ENCODE measurements at places on chromosomes 6 and 20. TPM values are rescaled to one million over a fixed set of nuclear protein-coding genes. Genes with fewer than 3 reads are reported as not detected.

DNA sequence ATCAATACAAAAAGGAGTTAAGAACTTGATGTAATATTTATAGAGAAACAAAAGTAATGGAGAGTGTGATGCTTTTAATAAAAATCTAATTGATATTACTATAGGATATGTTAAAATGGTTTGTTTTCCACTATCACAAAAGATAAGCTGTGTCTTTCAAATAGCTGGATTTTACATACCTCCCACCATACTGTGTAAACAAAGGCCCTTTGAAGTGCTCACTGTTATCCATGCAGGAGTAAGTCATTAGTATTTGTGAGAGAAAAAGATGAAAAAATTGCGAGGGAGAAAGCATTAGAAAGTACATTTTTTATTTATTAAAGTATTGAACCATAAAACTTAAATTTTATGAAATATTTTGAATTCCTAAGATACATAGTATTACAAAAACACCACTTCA is 733.0 kb downstream of the GRIK2 start:
- H3K27me3 ChIP-seq: no peaks in the 10 kb centered on the region
- no peak for DNase-seq

Gene LY6G6F
- total RNA-seq: not detected

Gene SLC17A1
- total RNA-seq: not detected

Gene NKAPL
- total RNA-seq: not detected

- no peaks in the 10 kb centered on the region for H3K27me3 ChIP-seq
- H3K4me1 ChIP-seq: peaks cover 7% of the 10 kb centered on the region
- no peak overlapping the region for H3K4me3 ChIP-seq
- DNase-seq: no peak
- H3K27ac ChIP-seq: no peak overlapping the region
These were observed 45.3 kb upstream of the DSN1 start for GRCh38 chr20:36818861-36819260.

- no peaks in the 10 kb centered on the region for H3K27me3 ChIP-seq
- H3K27ac ChIP-seq: peak overlapping the region; percentile 77
- peaks cover 62% of the 10 kb centered on the region for H3K4me1 ChIP-seq
- H3K4me3 ChIP-seq: no peak overlapping the region
- H3K36me3 ChIP-seq: no peaks in the 10 kb centered on the region
- peak; percentile 90 for DNase-seq
These were observed 103.5 kb downstream of the GJA10 start for GRCh38 chr6:89997456-89998445.

- peaks cover 15% of the 10 kb centered on the region for H3K36me3 ChIP-seq
- no peak for DNase-seq
- H3K4me3 ChIP-seq: no peak overlapping the region
These were observed 39.7 kb downstream of the PREP start for GRCh38 chr6:105363100-105363754.

DNA sequence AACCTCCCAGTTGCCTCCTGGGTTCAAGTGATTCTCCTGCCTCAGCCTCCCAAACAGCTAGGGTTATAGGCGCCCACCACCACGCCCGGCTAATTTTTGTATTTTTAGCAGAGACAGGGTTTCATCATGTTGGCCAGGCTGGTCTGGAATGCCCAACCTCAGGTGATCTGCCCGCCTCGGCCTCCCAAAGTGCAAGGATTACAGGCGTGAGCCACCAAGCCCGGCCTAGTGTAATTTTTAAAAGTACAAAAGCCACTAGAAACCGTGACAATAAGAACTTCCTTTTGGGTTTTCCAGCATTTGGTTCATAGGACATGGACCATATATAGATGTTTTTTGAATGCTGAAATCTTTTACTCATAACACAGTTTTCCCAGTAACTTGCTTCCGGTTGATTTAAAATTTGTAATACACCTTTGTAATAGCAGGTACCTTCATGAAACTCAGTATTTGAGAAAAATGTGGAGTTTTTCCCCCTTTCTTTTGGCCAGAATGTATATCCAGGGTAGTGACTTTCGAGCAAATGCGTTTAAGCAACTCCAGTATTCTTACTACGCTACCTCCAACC is 467 bp downstream of the PXT1 start:
- H3K4me1 ChIP-seq: peaks cover 31% of the 10 kb centered on the region
- peak overlapping the region; percentile 78 for H3K27ac ChIP-seq
- H3K36me3 ChIP-seq: peaks cover 10% of the 10 kb centered on the region
- peak overlapping the region; percentile 95 for H3K4me3 ChIP-seq

GRCh38 chr20:60984666-60985065 is 267.4 kb upstream of the CDH4 start:
- DNase-seq: no peak
- H3K4me3 ChIP-seq: no peak overlapping the region
- no peaks in the 10 kb centered on the region for H3K4me1 ChIP-seq

Gene OR2B6
- total RNA-seq: not detected

Gene ADGRF4
- total RNA-seq: not detected

Gene ZNF451
- total RNA-seq: 41.9 TPM

DNA sequence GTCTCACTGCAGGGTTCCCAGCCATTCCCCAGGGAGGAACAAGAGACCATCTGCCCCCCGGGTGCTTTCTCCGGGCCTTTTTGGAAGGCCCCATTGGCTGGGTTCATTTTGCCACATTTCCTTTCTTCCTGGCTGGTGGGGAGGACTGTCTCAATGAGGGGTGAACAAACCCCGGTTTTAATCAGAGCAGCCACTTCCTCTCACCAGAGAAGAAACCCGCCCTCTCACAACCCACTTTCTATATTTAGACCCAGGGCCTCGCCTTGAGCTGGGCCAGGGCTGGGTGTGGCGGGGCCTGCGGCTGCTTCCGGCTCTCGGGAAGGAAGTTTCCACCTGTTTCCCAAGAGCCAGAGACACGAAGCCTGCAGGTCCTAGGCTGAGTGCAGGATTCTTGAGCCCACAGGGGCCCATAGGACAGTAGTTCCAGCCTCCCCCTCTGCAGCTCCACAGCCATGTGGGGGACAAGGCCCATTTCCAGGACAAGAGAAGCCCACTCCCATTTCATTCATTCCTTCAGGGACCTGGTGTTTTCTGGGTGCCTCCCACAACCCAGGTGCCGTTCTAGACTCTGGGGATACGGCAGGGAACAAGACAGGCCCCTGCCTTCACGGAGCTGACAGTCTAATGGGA is 41.8 kb downstream of the RBM38 start:
- no peak for DNase-seq
- no peaks in the 10 kb centered on the region for H3K27me3 ChIP-seq
- no peaks in the 10 kb centered on the region for H3K36me3 ChIP-seq
- H3K4me3 ChIP-seq: no peak overlapping the region
- no peak overlapping the region for H3K27ac ChIP-seq
- H3K4me1 ChIP-seq: peaks cover 22% of the 10 kb centered on the region

DNA sequence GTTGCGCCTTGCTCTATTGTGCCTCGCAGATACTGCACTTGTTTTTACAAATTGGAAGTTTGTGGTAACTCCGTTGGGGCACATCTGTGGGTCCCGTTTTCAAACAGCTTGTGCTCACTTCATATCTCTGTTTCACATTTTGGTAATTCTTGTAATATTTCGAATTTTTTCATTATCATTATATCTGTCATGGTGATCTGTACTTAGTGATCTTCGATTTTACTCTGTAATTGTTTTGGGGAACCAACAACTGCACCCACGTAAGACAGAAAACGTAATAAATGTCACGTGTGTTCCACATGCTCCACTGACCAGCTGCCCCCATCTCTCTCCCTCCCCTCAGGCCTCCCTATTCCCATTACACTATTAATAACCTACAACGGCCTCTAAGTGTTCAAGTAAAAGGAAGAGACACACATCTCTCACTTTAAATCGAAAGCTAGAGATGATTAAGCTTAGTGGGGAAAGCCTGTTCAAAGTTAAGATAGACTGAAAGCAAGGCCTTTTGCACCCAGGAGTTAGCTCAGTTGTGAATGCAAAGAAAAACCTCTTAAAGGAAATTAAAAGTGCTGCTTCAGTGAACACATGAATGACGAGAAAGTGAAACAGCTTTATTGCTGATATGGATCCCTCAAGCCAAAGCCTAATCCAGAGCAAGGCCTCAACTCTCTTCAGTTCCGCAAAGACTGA is 26.9 kb downstream of the TTLL2 start:
- no peak overlapping the region for H3K4me3 ChIP-seq
- H3K4me1 ChIP-seq: peaks cover 10% of the 10 kb centered on the region
- no peak for DNase-seq
- H3K27ac ChIP-seq: no peak overlapping the region
- H3K36me3 ChIP-seq: no peaks in the 10 kb centered on the region

DNA sequence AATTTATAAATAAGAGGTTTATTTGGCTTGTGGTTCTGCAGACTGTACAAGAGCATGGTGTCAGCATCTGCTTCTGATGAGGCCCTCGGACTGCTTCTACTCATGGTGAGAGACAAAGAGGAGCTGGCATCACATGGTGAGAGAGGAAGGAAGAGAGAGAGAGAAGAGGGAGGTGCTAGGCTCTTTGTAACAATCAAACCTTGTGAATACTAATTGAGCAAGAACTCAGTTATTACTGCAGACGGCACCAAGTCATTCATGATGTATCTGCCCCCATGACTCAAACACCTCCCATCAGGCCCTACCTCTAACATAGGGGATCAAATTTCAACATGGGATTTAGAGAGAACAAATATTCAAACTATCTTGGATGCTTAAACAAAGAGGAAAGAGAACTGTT is 6.3 kb upstream of the SIRPG start:
- H3K4me1 ChIP-seq: no peaks in the 10 kb centered on the region
- H3K36me3 ChIP-seq: no peaks in the 10 kb centered on the region
- peaks cover 23% of the 10 kb centered on the region for H3K27me3 ChIP-seq
- DNase-seq: no peak

DNA sequence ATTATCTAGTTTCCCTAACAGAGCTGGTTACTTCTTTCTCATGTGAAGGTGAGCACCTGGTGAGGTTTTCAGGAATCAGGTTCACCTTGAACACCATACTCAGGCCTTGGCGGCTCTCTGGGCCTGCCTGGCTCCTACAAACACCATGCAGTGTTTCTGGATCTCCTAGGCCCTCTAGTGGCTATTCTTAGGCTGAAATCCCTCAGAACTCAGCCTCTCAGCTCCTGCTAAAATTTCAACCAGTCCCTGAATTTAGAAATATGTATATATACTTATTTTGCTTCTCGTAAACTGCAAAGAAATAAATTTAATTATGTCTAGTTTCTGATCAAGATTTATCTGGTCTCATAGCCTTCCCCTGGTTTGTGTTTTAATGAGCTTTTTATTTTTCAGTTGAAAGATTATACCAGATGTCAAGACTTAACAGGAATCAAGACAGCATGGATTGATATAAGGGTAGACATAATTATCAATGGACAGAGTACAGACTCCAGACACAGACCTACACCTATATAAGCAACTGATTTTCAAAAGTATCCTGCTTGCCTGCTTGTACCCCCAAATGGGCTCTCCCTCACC is 55.9 kb downstream of the ANKEF1 start:
- H3K36me3 ChIP-seq: no peaks in the 10 kb centered on the region
- H3K27me3 ChIP-seq: no peaks in the 10 kb centered on the region
- DNase-seq: peak; percentile 18
- peaks cover 28% of the 10 kb centered on the region for H3K4me1 ChIP-seq
- no peak overlapping the region for H3K27ac ChIP-seq

GRCh38 chr6:37483917-37484785 is 15.5 kb downstream of the CCDC167 start:
- peak; percentile 73 for DNase-seq
- no peak overlapping the region for H3K27ac ChIP-seq
- no peaks in the 10 kb centered on the region for H3K4me1 ChIP-seq
- H3K27me3 ChIP-seq: no peaks in the 10 kb centered on the region

Data from SJSA1 (cell line).